Gastrocnemius medialis (tissue), 4 donors: ENCODE measurements at places on chromosomes 7 and 10.

GRCh38 chr7:54839575-54840213, 80.7 kb upstream of the SEC61G start:
- DNase-seq, result peak; percentile 53

DNA sequence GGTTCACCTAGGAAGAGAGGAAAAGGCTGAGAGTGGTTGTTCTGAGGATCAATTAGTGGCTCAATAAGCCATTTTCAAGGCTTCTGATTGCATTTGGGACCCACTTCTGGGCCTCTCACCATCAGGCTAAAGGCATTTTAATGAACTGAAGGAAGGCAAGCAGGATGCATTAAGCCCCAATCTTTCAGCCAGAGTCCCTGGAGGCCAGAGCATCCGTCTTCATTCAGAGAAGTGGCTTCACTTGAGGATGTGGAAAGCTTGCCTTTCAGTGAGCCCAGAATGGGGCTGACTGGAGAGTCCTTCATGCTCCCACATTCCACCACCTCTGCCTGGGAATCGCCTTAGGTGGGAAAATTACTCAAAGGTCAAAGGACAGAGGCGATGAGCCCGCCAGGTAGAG, 41.8 kb downstream of the COL17A1 start:
- no peak for DNase-seq

GRCh38 chr7:151340794-151341356, 737 bp upstream of the NUB1 start:
- DNase-seq, result no peak

GRCh38 chr10:52752801-52753445, 19.7 kb downstream of the MBL2 start:
- DNase-seq, result no peak

DNA sequence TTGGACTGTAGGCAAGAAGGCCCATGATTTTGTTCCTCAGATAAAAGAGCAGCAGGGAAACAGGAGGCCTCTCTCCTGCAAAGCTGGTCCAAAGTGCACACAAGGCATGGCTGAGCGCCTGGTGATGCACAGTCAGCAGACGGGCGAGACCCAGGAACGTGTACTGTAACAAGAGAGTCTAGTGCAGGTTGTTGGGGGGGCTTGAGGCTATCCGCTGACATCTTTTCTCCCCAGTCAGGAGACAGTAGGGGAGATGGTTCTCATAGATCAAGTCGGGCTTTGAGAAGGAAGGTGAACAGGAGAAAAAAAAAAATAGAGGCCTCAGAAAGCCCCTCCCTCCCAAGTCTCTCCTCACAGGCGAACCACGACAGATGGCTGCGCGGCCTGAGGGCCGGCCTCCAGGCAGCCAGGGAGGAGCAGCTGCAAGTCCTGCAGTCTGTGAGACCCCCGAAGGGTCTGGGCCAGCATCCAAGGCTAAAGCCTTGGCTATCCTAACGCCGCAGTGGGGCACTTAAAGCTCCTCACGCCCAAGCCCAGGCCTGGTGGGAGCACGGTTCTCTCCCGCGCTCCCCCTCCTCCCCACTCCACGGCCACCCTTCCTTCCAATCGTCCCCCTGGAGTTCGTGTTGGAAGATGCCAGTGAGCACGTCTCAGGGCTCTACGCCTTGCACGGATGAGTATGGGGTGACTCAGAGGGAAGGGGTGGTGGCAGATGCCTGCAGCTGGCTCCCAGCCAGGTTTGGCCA, 68.3 kb downstream of the PRKAG2 start:
- no peak for DNase-seq

GRCh38 chr7:157205438-157205837, 66.7 kb downstream of the UBE3C start:
- no peak for DNase-seq

DNA sequence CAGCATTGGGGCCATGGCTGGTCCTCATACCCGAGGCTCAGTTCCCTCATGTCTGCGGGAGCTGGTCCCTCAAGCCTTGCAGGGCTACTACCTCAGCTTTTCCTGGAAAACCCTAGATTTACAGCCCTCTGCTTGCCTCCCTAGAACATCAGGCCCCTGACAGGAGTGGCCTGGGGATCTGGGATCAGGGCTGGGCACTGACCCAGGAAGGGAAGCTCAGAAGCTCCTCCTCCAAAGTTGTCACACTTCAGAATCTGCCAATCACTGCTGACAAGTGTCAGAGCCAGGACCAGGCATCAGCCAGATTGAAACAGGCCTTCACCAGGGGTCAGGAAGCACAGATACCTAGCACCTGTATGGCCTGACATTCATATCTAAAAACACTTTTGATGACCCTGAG, 115.2 kb downstream of the GRID1 start:
- DNase-seq, result no peak

- no peak for DNase-seq
Measured at GRCh38 chr7:102849538-102849937, 63.3 kb upstream of the LRRC17 start.

DNA sequence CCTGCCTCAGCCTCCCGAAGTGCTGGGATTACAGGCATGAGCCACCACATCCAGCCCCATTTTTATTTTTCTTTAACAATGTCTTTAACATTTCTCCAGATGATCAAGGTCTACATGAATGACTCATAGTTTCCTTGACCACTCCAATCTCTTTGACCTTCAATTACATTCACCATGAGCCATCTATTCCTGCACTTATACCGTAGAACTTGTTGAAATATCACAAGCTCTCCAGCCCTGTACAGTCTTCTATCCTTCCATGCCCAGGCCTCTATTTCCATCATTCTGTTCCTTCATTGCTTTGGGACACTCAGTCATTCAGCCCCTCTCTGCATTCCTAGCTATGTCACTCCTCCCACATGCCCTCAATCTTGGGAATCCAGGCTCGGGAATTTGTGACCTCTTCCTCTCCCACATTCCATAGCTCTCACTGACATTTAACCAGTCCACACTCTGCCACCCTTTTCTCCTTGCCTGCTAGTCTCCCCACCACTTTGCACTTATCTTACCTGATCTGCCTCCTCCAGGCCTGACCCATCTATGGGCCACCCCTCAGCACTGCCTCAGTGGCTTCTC, 151.8 kb upstream of the STK17A start:
- no peak for DNase-seq

- no peak for DNase-seq
Measured at GRCh38 chr10:30348378-30348776, 701 bp downstream of the MTPAP start.

- DNase-seq, result no peak
Measured at GRCh38 chr7:94949532-94949931, 42.1 kb downstream of the PPP1R9A start.

DNA sequence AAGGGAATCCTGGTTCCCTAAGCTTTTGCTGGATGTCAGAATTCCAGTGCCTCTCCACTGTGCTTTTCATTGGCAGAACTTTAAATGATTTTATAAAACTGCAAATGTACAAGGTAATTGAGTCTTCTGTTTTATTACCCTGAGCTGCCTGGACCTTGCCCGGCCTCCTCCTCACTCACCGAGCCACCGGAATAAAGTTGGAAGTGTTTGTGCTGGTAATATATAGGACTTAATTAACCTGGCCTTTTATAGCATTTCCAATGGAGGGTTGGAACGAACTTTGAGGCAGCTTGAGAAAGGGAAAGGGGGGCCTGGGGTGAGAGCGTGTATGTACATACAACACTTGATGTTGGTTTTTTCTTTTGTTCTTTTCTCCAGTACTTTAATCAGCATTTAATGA, 43.4 kb downstream of the ZNF503 start:
- DNase-seq, result no peak

- no peak for DNase-seq
Measured at GRCh38 chr10:61172182-61172926, 228.4 kb upstream of the RHOBTB1 start.

GRCh38 chr7:93018716-93019115, 99.1 kb downstream of the SAMD9 start:
- DNase-seq, result no peak

DNA sequence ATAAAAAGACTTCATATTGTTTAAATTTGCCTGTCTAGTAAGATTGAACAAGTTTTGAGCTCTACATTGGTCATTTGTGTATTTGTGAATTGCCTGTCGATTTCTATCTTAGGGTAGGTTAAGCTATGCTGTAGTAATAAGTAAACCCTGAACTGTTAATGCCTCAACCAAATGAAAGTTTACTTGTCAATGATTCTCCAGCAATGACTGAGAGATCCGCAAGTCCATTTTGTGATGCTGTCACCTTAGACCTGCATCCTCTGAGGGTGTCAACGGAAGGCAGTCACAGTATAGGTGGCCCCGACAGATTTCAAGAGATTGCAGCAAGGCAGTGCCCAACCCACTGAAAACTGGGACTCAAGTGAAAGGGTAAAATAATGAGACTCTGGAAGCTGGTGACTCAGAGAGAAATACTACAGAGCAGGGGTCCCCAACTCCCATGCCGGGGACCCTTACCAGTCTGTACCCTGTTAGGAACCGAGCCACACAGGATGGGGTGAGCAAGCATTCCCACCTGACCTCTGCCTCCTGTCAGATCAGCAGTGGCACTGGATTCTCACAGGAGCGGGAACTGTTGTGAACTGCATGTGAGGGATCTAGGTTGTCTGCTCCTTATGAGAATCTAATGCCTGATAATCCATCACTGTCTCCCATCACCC, 10.8 kb upstream of the PHYH start:
- no peak for DNase-seq
